ENCODE measurements at places on chromosomes 2 and 18.

DNA sequence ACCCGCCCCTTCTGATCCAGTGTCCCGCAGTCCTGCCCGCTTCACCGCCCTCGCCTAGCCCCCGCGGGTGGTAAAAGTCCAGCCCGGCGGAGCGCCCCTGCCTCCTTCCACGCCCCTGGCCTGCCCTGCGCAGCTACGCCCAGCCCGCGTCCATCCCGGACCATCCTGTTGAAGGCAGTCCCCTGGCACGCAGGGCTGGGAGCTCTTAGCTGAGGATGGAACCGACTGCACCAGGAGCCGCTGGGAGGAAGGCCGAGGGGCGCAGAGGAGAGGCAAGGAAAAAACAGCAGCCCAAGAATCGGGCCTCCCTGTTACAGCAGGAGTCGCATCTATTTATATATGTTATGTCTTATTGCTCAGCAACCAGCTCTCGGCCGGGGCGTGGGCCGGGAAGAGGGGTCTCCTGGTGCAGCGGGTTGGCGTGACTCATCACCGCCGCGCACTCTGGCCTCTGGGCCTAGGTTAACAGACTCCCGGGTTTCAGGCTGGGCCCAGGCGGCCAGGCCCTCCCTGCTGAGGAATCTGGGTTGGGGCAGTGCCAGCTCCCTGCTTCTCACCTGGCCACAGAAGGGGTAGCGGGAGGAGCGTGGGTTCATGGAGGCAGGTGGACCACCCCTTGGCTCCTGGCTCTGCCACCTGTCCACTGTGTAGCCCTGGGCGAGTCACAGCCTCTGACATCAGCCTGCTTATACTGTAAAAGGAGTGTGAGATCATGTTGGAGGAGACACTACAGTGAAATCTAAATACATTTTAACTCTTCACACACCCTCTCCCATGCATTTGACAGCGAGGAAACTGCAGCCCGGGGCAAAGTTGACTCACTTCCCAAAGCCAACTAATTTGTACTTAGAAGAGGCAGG is 13.4 kb upstream of the MAP3K2 start:
- DNase-seq: no peak

DNA sequence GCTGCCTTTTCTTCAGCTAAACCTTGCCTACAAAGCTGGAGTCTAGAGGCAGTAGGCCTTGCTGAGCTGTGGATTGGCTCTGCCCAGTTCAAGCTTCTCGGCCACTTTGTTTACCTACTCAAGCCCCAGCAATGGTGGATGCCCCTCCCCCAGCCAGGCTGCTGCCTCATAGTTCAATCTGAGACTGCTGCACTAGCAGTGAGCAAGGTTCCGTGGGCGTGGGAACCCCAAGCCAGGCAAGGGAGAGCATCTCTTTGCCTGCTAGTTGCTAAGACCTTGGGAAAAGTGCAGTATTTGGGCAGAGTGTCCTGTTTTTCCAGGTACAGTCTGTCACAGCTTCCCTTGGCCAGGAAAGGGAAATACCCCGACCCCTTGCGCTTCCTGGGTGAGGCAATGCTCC is 68.9 kb downstream of the VAPA start:
- no peak for DNase-seq

DNA sequence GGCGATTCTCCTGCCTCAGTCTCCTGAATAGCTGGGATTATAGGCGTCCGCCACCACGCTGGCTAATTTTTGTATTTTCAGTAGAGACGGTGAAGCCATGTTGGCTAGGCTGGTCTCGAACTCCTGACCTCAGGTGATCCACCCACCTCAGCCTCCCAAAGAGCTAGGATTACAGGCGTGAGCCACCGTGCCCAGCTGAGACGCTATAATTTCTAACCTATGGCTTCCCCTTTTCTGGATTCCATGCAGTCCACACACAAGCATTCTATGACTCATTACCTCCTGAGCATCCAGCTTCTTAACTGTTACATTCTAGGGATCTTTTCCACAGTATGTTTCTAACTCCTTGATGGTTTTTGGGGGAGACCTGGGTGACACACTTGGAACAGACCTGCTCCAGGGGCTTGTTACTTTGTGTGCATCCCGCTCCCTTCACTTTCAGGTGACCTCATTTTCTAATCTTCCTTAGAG is 11.8 kb upstream of the KCMF1 start:
- no peak for DNase-seq

DNA sequence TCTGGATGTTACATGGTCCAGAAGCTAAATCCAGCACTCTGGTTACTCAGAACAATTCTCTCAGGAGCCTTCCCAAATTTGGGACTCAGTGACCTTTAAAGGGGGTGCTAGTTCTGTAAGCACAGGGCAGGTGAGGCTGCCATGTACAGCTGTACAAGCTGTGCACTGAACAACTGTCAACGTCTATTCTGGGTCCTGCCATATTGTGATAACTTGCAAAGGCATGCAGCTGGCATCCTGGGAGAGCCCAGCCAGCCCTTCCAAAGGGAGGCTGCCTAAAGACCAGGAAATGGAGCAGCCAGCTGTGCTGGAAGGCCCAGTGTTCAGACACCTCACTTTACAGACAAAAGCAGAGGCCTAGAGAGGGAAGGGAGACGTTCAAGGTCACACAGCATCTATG is 204.8 kb downstream of the KLHL29 start:
- DNase-seq: no peak

DNA sequence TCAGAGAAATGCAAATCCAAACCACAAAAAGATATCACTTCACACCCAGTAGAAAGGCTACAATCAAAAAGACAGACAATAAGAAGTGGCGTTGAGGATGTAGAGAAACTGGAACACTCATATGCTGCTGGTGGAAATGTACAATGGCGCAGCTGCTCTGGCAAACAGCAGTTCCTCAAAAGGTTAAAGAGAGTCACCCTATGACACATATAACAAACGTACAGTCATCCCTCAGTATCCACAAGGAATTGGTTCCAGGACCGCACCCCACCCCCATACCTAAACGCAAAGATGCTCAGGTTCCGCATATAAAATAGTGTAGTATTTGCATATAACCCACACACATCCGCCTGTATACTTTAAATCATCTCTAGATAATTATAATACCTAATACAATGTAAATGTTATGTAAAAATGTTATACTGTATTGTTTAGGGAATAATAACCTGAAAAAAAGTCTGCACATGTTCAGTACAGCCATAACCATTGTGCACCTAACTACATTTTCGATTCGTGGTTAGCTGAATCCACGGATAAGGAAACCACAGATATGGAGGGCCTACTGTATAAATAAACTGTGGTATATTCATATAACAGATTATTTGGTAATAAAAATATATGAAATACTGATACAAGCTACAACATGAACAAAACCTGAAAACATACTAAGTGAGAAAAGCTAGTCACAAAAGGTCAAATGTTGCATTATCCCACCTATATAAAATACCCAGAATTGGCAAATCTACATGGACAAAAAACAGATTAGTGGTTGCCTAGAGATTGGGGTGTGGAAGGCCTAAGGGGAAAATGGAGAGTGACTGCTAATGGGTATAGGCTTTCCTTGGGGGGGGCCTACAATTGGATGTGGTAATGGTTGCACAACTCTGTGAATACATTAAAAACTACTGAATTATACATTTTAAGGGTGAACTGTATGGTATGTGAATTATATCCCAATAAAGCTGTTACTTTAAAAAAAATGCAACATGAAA is 37.5 kb downstream of the UXS1 start:
- no peak for DNase-seq

- DNase-seq: no peak
Observed at GRCh38 chr2:195477996-195478382, 179.0 kb upstream of the SLC39A10 start.

DNA sequence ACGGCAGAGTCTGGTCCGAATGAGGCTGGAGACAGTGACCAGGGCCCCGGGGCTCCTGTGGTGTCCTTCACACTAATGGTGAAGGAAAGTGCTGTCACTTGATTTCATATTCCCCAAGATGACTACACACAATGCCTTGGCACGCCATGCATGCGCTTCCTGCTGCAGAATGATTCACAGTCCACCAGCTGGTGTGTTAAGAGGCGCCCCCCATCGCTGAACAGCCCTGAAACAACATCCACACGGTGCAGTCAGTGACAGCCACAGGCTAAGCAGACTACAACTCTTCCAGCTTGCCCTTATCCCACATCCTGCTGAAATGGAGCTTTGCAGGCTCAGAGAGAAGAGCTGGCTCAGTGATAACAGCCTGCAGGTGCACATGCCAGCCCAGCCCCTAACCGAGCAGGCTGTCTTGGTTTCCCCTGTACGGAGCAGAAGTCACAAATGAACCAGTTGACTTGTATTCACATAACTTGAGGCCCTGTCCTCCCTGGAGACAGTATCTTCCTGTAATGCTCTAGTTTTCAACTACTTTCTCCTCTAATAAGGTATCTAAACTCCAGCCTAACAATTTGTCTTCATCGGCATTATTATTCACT is 24.3 kb upstream of the CDH20 start:
- no peak for DNase-seq

DNA sequence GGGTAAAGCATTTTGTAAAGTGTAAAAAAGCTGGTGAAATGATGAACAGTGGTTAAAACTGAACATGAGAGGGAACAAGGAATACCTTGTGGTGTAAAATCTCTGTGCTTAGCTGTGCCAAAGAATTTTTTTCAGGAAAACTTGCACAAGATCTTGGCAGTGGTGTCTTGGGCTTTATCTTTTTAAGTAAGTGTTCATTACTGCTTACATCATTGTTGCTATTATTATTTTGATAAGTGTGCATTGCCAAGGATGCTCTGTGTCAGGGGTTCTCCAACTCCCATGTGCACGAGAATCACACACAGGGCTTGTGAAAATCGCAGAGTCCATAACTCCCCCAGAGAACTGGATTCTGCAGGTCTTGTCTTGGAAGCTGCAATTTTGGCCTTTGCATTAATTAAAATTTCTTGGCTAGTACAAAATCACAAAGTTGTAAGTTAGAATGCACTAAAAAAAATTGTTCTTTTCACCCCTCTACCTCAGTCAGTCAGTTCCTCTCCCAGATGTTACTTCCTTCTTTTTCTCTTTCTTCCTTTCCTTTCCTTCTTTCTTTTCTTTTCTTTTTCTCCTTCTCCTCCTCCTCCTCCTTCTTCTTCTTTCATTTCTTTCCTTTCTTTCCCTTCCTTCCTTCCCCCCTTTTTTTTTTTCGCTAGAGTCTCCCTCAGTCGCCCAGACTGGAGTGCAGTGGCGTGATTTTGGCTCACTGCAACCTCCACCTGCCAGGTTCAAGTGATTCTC is 37.8 kb downstream of the GATA6 start:
- no peak for DNase-seq

GRCh38 chr18:28657961-28658360 is 481.0 kb upstream of the CDH2 start:
- no peak for DNase-seq

GRCh38 chr2:199470361-199470671 is 12.6 kb upstream of the SATB2 start:
- no peak for DNase-seq

DNA sequence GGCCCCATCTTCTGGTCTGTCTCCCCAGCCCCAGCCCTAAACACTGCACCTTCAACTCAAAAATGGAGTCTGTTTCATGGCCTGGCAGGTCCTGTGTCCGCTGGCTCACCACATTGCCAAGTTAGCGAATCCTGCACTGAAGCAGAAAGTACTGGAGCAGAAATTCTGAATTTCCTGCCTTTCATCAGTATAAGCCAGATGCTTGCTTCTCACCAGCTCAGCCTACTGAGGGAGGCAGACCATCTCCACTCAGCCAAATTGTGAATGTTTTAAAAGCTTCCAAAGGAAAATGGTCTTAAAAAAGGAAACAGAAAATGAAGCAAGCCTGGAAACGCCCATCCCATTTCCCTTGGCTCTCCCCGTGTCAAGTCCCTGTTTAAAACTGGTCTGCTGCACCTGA is 157.8 kb downstream of the C1D start:
- no peak for DNase-seq

- no peak for DNase-seq
Observed at GRCh38 chr2:24766609-24767008, 26.6 kb downstream of the PTRHD1 start.

- DNase-seq: no peak
Observed at GRCh38 chr2:162022290-162022945, 51.6 kb downstream of the DPP4 start.

GRCh38 chr2:179861027-179861415 is 391 bp downstream of the ZNF385B start:
- no peak for DNase-seq

DNA sequence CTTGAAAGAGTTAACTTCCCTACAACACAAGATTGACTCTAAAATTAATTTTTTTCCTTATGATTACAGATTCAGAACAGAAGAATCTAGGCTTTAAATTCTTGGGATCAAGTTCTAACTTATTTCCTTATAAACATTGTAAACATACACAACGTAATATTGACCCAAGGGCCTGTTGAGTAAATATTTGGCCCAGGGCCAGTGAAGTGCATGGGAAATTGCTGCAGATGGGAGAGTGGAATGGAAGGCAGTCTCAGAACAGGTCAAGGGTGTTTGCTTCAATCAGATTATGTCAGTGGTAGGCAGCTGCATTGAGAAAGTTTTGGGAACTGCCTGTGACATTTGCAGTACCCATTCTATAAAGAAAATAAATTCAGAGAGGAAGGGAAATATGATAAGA is 137.6 kb downstream of the MYO1B start:
- no peak for DNase-seq

- no peak for DNase-seq
Observed at GRCh38 chr2:26617588-26618083, 23.5 kb downstream of the CIB4 start.

GRCh38 chr2:134281815-134282419 is 28.0 kb downstream of the MGAT5 start:
- DNase-seq: no peak

GRCh38 chr2:120904830-120905234 is 169.2 kb downstream of the GLI2 start:
- DNase-seq: no peak

GRCh38 chr2:133526530-133527300 is 41.5 kb downstream of the NCKAP5 start:
- no peak for DNase-seq

DNA sequence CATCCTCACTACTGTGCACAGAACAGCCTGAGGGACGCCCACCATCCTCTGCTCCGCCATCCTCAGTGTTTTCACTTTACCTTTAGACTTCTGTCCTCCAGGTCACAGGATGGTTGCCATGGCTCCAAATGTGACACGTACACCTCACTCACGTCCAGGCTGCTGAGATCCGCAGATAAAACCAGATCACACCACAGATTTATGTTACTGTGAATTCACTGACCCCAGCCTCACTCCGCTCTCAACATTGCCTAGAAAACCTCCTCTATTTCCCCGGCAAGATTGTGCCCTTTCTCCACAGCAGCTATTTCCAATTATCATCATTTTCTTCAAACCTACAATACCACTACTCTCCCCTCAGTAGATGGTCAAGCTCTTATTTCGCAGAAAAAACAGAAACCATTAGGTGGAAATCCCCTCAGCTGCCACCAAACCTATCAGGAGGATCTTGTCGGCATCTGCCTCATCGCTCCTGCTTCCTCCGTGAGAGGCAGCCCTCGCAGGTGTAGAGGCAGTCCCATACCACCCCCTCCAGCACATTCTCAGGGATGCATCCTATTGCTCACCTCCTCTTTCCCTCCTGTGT is 49.8 kb upstream of the SLC1A4 start:
- no peak for DNase-seq

Data from T-helper 9 cell (primary cell).